ENCODE measurements at places on chromosomes 1 and 21.
A peak's percentile ranks its signal among the peaks of the same experiment; 100 is the strongest.

GRCh38 chr1:118992868-118993699 lies 4.9 kb upstream of the TBX15 start:
- no peak for DNase-seq

- no peak for DNase-seq
Observed at GRCh38 chr21:31418377-31419001, 74.4 kb upstream of the TIAM1 start.

GRCh38 chr1:167054946-167055630 lies 35.1 kb downstream of the GPA33 start:
- no peak for DNase-seq

- no peak for DNase-seq
Observed at GRCh38 chr1:219808790-219809189, 119.6 kb downstream of the SLC30A10 start.

DNA sequence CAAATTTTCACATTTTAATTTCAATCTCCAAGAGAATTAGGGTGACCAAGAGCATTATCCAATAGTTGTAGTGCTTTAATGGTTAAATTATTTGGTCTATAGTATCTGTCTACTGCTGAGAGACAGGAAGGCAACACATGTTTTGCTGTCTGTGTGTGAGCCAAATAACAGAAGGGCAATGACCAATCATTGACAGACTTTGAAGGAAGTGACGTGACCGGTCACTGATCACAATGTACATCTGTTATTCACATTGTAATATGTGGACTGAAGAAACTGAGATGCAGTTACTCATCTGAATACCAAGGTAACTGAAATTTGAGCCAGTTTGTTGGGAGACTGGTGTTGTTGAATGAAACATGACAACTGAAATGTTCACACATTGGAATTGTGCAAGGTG lies 196.7 kb downstream of the LRRC40 start:
- DNase-seq, result peak; percentile 21

GRCh38 chr21:40215941-40216340 lies 348.7 kb downstream of the PCP4 start:
- DNase-seq, result no peak

GRCh38 chr1:997993-998744 lies 1.7 kb downstream of the HES4 start:
- no peak for DNase-seq
